IPS-NIHi11 (cell line): ENCODE measurements at places on chromosomes 6 and 20.

- DNase-seq: no peak
These were observed 180.5 kb downstream of the TENT5A start for GRCh38 chr6:81572020-81572419.

DNA sequence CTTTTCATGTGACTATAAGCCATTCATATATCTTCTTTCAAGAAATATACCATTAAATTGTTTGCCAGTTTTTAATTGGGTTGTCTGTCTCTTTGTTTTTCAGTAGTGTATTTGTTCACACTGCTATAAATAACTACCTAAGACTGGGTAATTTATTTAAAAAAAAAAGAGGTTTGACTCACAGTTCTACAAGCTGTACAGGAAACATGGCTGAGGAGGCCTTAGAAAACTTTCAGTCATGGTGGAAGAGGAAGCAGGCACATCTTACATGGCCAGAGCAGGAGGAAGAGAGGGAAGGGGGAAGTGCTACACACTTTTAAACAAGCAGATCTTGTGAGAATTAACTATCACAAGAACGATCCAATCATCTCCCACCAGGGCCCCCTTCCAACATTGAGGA, 255.3 kb downstream of the EPM2A start:
- no peak for DNase-seq

DNA sequence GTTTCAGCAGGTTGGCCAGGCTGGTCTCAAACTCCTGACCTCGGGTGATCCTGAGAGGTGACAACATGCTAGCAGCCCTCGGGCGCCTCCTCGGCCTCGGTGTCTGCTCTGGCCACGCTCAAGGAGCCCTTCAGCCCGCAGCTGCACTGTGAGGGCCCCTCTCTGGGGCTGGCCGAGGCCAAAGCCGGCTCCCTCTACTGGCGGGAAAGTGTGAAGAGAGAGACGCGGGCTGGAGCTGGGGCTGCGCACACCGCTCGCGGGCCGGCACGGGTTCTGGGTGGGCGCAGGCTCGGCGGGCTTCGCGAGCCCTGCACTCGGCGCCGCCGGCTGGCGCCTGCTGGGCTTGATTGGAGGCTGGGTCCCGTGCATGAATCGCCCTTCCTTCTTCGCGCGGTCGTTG, 80.8 kb upstream of the RBM24 start:
- DNase-seq: peak; percentile 72

GRCh38 chr6:105995391-105995865, 90.7 kb upstream of the PRDM1 start:
- DNase-seq: no peak

DNA sequence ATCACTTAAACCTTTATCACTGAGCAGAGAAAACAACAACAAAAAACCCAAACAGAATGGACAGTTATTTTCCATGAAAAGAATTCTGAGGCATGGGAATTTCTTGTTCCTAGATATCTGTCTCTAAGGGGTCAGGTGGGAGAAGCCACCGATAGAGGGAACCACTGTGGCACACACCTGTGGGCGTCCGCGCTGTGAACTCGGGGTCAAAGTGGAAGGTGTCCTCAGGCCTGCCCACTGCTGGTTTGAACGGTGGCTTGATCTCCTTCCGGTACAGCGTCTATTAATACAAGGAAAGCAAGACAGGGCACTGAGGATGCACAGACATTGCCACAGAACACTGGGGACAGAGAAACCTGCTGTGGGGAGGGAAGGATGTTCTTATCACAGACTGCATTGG, 76.5 kb upstream of the MPC1 start:
- no peak for DNase-seq

- DNase-seq: no peak
These were observed 98.1 kb upstream of the MARCKS start for GRCh38 chr6:113758826-113759574.

- no peak for DNase-seq
These were observed 10.9 kb downstream of the SLC32A1 start for GRCh38 chr20:38735172-38735571.

DNA sequence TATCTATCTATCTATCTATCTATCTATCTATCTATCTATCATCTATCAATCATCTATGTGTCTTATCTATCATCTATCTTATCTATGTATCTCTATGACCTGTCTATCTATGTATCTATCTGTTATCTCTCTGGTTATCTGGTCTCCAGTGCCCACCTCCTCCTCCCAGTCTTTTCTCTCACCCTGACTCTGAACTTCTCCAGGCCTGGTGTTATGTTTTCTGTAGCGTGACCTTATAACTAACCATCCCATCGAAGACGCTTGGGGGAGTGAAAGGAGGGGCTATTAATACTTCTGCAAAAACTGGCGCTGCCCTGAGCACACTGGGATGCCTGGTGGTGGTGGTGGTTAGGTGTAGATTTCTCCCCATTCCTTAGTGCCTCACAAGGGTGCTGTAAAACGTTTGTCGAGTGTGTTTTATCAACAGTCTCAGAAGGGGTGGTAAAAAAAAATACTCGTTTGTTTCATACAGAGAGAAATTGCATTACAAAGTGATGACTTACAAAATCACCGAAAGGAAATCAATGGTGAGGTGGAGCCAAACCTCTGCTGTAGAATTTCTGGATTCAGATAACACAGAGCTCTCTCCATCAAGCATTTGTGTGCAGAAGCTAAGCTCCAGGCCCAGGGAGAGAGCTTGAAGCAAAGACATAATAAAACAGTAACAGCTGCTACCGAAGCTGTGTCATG, 156.2 kb downstream of the BCAS1 start:
- no peak for DNase-seq

- DNase-seq: peak; percentile 76
These were observed 697 bp downstream of the PPT2 start for GRCh38 chr6:32154514-32155161.

DNA sequence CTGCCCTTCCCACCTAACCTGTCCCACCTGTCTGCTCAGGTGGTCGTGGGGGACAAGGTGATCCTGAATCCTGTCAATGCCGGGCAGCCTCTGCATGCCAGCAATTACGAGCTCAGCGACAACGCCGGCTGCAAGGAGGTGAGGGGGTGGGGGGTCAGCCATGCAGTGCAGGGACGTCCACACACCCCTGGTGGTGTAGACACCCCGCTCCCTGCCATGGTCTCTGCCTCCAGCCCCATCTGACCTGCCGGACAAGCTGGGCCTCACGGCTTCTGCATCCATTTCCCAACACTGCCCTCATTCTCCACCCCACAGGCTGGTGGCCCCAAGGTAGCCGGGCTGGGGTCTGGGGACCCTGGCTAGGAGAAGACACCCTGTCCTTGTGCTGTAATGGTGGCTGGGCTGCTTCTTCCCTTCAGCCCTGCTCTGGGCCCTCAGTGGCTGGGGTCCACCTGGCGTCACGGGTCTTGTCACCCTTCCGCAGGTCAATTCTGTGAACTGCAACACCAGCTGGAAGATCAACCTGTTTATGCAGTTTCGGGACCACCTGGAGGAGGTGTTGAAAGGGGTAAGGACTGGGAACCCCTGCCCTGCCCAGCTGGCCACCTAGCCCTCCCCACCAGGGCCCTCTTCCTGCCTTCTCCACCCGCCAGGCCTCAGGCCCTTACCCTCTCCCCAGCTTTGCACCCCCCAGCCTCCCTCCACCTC, 38.0 kb downstream of the ITPR3 start:
- DNase-seq: no peak

DNA sequence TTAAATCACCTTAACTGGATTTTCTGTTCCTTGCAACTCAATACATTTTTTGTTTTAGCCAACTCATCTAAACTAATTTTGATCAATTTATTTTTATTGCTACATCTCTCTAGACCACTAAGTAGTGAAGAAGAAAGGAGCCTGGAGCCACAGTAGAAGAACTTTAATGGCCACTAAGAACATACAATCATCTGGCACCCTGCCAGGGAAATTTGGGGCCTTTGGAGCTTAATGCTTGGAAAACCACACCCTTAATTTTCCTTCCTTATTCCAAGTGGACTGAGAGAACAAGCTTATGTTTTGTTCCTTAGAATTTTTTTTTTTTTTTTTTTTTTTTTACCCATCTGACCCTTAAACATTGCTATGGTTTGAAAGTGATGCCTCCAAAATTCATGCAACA, 12.0 kb upstream of the GMDS start:
- no peak for DNase-seq
